EL (cell line): ENCODE measurements at places on chromosomes 5 and 9.

- peak; percentile 26 for DNase-seq
Measured at GRCh38 chr9:136273244-136273865, 27.7 kb upstream of the QSOX2 start.

DNA sequence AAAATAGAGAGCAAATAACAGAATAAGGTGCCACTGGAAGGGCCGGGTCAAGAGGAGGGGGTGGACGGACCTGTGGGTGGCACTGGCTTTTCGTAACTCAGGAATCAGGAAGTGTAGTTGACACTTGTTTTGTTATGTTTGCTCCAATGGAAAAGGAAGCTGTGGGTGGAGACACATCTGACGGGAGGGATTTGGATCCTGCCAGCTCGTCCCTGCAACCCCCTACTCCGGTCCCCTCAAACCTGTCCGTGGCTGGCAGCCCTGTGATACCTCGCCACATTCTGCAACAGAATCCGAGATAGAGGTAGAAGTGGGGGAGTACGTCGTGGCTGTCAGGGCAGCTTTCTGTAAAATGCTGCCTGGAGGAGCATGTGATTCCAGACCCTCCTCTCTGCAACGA, 104.2 kb upstream of the IER5L start:
- DNase-seq: no peak

- DNase-seq: no peak
Measured at GRCh38 chr9:109315480-109316206, 5.2 kb downstream of the EPB41L4B start.

GRCh38 chr5:88662846-88663245, 220.1 kb downstream of the MEF2C start:
- no peak for DNase-seq

GRCh38 chr9:134544388-134545214, 97.0 kb upstream of the COL5A1 start:
- DNase-seq: peak; percentile 87

DNA sequence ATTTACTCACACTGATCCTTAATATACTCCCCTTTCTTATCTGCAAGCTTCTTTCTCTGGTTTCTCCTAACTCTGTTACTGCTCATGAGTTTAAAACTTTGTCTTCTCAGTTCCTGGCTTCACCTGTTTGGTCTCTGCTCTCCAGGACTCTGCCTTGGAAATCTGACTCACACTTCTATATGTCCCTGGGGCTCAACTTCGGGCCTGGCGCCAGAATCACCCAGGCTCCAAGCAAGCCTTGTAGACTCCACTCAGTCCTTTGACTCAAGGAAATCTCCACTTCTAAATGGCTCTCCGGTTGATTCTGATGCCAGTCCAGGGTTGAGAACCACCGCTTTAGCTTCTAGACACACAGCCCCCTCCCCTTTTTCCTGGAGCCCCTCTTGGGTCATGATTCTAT, 57.8 kb downstream of the TMC1 start:
- DNase-seq: peak; percentile 82

GRCh38 chr5:123515904-123516303, 3.9 kb downstream of the CSNK1G3 start:
- no peak for DNase-seq

DNA sequence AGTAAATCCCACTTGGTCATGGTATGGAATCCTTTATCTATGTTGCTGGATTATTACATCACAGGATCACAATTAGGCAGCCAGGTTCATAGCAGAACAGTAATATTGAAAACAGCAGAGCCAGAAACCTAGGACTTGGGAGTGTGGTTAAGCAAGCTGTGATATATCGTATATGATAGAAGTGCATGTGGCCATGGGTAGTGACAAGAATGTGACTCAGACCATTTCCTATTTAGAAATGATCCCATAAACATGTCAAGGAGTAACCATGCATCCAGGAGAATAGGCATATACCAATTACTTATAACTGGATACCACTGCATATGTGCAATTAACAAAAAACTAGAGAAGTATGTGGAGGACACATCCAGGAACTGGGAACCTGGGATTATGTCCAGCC, 31.2 kb downstream of the AMBP start:
- no peak for DNase-seq

DNA sequence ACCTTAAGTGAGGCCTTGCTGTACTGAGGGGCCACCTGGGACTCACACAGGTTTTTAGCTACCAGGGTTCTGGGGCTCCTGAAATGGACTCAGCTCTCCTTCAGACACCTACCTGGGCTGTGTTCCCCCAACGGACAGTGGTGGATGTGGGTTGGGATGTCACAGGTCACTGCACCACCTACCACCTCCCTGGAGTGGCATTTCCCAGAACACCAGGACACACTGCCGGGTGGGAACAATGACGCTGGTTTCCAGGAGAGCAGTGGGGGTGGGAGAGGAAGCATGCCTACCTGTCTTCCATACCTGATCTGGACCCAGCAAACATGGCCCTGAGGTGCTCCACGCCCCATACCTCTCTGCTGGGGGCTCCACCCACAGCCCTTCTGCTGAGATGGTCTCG, 20.9 kb downstream of the ERGIC1 start:
- no peak for DNase-seq

- DNase-seq: no peak
Measured at GRCh38 chr9:76198336-76198735, 195.9 kb downstream of the RFK start.

DNA sequence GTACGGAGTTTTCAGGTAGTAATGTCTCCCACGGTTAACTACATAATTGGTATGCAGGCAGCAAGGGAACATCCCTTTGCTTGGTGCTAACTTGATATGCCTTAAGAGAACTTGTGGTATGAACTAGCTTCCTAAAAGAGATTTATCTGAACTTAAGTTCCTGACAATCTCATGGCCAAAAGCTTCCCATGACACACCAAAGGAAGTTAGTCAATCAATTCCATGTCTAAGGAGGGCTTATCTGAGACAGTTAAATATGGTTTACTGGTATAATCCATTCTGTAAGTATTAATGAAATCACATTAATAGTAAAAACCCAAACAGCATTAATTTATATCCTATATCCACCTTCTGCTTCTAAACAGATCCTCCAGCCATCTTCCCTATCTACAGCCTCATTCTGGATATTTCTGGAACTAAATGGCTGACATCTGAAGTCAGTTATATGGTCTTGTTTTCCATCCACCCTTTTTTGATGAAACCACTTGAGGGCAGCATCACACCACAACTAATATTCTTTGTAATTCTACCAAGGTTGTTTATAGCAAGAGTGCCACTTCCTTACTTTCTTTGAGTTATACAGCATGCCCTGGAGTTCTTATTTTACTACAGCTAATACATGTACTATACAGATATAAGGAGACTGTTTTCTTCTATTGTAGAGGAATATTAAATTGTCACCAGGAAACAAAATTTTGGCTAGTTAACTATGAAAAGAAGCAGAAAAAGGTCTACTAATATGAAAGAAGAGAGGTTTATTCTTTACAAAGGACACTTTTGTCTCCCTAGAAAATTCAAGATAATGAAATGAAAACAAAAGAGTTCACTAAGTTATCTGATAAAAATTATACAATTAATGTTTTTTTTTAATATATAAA, 34.7 kb downstream of the SHOC1 start:
- DNase-seq: peak; percentile 87

DNA sequence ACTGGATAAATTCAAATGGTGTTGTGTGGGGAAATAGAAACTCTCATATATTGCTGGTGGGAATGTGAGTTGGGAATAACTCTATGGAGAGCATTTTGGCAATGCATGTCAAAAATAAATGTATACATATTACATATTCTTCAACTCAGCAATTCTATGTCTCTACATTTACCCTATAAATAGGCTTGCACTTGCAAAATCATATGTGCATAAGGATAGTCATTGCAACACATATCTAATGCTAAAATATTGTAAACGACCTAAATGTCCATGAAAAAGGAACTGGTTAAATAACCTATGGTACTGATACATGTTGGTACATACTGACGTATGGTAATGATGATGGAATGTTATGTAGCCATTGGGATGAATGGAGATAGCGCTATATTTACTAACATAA, 94.5 kb upstream of the CHD1 start:
- DNase-seq: no peak

DNA sequence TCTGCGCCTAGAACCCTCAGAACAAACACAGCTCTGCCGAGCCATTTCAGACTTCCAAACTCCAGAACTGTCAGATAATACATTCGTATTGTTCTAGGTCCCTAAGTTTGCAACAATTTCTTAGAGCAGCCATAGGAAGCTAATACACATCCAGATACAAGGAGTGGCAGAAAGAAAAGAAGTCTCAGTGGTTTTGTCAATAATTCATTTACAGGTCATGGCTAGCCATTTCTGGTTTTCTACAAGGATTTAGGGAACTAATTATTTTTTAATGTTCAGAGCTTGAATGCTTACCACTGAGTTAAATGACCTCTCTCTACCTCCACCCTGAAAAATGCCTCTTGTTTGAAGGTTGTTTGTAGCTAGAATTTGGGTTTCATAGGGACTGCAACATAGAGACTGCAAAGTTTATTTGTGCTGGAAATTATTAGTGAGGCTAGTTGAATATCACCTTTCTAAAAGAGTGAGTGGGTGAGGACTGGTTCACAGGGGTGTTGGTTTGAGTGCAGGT, 15.5 kb upstream of the ERMP1 start:
- DNase-seq: no peak

DNA sequence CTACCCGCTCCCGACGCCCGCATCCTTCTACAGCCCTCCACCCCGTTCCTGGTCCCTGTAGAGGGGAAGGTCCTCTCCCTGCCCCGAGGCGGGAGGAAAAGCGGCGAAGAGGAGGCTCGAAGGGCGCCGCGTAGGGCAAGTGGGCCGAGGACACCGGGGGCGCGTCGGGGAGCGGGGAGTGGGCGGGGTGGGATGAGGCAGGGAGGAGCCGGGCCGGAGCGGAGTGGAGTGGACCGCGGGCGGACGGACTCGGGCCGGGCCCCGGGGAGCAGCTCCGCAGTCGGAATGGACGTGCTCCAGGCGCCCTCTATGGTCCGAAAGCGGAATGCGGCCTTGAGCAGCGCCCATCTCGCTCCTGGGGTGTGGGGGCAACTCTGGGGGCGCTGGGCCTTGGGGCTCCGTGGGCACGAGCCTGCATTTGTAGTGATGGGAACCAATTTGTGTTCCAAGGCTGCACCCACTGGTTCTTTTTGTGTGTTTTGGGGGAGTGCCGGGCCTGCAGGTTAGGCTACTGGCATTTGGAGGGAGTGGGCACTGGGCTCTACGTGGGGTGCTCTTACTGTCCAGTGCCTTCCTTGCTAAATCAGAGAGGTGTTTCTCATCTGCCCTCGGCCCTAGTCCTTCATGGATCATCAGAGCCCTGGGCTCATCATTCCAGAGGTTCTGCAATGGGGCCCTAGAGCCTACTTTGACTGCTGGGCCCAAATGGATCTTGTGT, 7.3 kb downstream of the IRX1 start:
- DNase-seq: no peak

DNA sequence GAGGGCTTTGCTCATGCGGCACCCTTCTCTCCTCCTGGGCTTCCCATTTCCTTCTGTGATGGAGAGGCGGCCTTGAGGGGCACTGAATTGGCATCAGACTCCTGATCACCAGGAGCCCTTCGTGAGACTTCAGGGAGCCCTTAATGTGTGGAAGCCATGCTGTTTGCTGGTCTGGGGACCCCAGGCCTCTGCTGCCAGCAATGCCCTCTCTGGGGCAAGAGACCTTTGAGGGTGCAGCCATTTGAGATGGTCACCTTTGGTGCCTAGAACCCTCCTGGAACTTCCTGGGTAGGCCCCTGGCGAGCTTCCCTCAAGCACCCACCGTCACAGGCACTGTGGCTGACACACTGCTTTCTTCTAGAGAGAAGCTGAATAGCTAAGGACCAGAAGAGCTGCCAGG, 338.7 kb upstream of the IRX4 start:
- DNase-seq: no peak

- DNase-seq: peak; percentile 89
Measured at GRCh38 chr9:124818431-124819281, 34.6 kb upstream of the WDR38 start.
